Heart right ventricle (tissue), 16 donors: ENCODE measurements at places on chromosomes 6 and 20. TPM values are rescaled to one million over a fixed set of nuclear protein-coding genes. Genes with fewer than 3 reads are reported as not detected.
A peak's percentile ranks its signal among the peaks of the same experiment; 100 is the strongest.

DNA sequence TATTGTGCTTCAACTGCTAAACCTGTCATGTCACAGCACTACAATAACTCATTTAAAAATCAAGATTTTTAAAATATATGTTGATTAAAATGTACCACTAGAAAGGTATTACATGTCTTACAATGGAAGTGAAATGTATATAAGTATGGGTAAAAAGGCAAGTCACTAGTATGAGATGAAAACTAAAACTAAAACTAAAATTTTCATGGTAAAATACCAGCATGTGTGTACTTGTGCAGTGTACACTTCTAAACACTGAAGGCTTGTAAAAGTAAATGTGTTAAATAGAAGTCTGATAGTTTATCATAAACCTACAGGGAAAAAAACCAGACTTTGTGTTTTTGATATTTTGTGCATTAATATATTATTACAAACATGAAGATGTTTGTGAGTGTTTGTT is 13.7 kb upstream of the TMEM244 start:
- DNase-seq: no peak

Gene SLC22A16
- total RNA-seq: not detected

Gene RAE1
- 13.9 TPM for total RNA-seq

- no peak for DNase-seq
Measured at GRCh38 chr6:44119704-44120262, 7.5 kb downstream of the MRPL14 start.

DNA sequence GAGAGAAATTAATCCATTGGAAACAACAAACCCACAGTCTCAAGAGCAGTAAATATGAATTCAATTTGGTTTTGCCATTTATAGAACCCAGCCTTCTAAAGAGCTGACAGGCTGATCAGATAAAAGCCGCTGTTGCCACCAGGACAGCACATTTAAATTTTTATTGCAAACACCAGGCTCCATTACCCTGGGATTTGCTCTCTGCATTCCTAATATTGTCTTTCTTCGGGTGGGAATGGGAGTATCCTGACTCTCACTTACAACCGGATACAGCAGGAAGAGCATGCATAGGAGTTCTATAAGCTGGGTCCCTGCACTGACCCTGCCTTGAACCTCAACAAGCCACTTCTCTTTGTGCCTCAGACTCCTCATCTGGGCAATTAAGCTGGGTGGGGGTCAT is 142.9 kb downstream of the LRFN2 start:
- no peak for DNase-seq

DNA sequence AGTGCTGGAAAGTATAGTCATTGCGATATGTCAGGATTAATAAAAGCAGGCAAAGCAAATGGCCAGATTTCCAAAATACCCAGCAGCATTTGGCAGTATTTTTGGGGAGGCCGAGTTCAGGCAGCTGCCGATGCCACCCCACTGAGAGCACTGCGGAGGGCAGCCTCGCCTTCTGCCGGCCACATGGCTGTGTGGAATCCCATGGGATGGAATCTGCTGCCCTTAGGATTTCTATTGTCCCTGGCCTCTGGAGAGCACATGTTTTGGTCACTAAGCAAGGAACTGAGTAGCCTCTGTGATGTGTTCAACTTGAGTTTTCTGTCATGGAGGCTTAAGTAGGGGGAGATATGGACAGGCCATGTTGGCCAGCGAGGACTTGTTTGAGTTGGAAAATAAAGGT is 123.0 kb downstream of the FARS2 start:
- DNase-seq: no peak

DNA sequence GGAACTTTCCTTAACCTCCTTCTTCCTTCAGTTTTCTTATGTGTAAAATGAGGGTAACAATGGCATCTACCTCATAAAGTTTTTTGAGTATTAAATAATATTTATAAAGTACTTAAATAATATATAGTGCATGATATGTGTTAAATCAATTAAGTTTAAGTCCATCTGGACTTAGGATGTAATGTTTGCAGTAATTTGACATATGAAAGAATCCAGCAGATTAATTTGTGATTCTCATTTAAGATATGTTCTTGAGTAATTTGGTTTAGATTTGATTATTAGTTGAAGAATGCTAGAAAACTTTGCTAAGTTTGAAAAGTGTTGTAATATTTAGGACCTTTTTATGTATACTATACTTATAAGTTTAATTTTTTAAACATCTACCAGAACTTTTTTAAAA is 18.1 kb downstream of the KCTD20 start:
- no peak for DNase-seq

DNA sequence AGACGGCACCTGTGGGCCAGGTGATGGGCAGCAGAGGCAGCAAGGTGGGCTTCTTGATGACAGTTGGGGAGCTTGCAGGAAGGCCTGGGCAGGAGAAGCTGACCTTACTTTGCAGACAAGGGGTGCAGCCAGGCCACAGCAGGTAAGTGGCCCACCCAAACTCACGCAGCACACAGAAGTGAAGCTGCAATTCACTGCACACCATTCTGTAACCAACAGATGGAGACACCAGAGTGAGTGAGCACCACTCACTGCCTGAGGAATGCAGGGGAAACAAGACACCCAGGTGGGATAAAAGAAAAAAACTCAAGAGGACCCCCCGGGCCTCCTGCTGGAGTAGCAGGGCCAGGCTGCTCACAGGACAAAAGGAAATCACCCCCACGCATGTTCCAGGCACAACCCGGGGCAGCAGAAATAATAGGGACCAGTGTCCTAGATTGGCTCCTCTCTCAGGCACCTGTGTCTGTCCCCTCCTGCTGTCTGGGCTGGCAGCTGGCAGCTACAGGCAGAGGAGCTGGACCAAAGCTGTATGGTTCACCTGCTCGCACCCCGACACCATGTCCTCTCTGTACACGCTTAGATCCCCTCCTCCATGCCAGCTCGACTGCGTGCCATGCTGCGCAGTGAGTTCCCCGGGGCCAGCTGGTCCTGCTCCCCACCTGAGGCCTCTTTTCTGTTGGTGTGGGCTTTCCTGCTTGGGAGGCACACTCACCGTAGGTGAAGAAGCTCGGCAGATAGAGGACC is 4.9 kb downstream of the MTCH1 start:
- DNase-seq: no peak

DNA sequence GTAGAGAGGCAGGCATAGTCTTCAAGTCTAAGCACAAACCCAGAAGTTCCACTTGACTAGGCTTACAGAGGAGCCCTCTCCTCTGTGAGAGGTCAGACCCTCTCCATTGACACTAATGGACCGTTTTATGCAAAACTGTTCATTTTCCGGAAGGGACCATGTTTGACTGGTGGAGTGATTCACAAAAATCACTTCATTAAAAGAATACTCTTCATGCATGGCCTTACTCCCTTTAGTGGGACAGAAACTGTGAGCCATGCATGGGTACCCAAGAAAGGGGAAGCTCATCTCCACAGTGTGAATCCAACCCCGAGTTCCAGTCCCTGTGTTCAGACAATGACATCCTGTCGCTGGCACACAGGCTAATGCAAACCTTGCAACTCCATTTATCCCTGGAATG is 63.2 kb downstream of the OLIG3 start:
- DNase-seq: no peak

Gene HLA-DOA
- total RNA-seq: 2.1 TPM

Gene BEND6
- total RNA-seq: 1.8 TPM

- no peak for DNase-seq
Measured at GRCh38 chr20:3606021-3606420, 57.2 kb downstream of the GFRA4 start.

DNA sequence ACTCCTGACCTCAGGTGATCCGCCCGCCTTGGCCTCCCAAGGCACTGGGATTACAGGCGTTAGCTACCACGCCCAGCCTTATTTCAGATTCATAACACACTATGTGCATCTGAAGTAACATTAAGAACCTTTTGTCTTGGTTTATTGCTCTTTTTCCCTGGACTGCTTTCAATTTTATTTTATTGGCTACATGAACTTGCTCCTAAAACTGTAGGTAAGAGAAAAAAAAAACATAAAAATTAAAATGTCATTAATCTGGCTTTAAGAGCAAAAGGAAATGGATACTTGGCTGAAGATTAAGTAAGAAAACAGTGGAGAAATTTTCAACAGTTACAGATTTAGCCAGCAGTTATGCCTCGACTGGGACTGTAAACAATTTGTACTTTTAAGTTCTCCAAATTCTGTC is 62.5 kb downstream of the GJA1 start:
- no peak for DNase-seq

- DNase-seq: no peak
Measured at GRCh38 chr20:57774951-57775350, 65.1 kb upstream of the PMEPA1 start.

- no peak for DNase-seq
Measured at GRCh38 chr6:73803562-73804241, 107.7 kb downstream of the CD109 start.

GRCh38 chr20:6580486-6580885 is 187.0 kb upstream of the BMP2 start:
- peak; percentile 12 for DNase-seq
